ENCODE measurements at places on chromosomes 1 and 21.

- DNase-seq: no peak
These were observed 23.7 kb upstream of the ETV3 start for GRCh38 chr1:157161901-157162300.

- DNase-seq: no peak
These were observed 55.7 kb upstream of the ETV3 start for GRCh38 chr1:157193702-157194391.

DNA sequence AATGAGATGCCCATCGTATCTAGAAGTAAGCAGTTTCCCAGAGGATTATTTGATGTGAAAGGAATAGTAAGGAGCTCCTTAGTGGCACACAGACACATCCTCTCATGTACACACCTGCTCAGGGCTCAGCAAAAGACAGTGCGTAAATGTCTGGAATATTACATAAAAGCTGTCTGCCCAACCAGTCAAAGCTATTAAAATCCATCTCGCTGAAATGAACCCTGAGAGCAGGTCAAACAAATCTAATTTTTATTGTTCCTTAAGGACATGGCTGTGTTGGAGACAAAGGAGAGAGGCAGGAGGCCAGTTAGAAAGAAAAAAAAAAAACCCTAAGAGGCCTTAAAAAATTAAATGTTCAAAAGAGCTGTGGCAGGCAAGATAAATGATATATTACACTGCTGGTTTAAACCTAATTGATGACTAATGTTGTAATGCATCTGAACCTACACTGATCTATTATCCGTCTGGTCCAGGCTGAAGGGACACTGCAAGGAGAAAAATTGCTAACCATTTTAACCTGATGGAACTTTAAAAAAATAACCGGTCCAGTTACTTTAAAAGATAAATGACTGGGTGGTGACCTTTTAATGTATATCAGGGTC, 58.5 kb upstream of the FGGY start:
- no peak for DNase-seq

- no peak for DNase-seq
These were observed 31.4 kb upstream of the PRELP start for GRCh38 chr1:203444171-203444576.

GRCh38 chr21:29193901-29194300, 63.5 kb downstream of the MAP3K7CL start:
- DNase-seq: no peak

GRCh38 chr1:88741413-88741812, 57.3 kb downstream of the PKN2 start:
- no peak for DNase-seq

GRCh38 chr21:26845066-26845758, at the start of gene ADAMTS1:
ADAMTS1 (minus strand) TSS chr21:26845409; CDS start chr21:26844954, 455 bp downstream.
- DNase-seq: no peak

- DNase-seq: no peak
These were observed 286.1 kb upstream of the ESRRG start for GRCh38 chr1:217009376-217009775.

- DNase-seq: no peak
These were observed 6.1 kb downstream of the PLPP3 start for GRCh38 chr1:56573311-56573710.

- no peak for DNase-seq
These were observed 65.7 kb upstream of the SYT6 start for GRCh38 chr1:114219172-114219868.

DNA sequence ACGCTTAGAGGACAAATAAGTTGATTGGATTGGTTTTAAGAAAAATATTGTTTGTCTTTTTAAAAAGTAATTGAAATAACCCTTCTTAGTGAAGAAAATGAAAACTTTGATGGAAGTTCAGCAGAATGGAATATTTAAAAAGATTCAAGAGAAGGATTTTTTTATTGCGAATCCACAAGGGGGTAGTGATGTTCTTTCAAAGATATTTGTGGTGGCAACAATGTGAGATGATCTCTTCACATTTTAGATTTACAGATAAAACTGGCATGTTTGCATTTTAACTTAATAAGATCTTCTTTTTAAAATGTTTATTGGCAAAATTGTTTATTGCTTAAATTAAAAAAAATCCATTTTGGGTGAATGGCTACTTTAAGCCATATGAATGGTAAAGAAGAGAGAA, 8.9 kb downstream of the CAMTA1 start:
- no peak for DNase-seq

DNA sequence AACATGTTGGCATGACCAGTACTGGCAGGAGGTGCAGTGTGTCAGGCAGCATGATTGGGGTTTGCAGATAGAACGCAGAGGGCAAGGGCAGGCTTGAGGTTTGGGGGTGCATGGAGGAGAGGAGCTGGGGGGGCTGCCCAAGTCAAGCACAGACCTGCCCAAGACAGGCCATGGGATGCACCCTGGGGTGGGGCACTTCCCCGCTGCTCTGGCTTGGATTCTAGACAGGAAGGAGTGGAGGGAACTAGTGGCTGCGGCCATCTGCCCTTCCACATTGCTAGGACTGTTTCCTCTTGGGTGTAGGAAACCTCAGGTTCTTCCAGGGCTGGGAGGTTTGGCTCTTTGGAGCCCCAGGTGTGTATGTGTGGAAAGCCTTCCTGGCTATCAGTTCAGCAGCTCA, 3.0 kb downstream of the PDXK start:
- no peak for DNase-seq

DNA sequence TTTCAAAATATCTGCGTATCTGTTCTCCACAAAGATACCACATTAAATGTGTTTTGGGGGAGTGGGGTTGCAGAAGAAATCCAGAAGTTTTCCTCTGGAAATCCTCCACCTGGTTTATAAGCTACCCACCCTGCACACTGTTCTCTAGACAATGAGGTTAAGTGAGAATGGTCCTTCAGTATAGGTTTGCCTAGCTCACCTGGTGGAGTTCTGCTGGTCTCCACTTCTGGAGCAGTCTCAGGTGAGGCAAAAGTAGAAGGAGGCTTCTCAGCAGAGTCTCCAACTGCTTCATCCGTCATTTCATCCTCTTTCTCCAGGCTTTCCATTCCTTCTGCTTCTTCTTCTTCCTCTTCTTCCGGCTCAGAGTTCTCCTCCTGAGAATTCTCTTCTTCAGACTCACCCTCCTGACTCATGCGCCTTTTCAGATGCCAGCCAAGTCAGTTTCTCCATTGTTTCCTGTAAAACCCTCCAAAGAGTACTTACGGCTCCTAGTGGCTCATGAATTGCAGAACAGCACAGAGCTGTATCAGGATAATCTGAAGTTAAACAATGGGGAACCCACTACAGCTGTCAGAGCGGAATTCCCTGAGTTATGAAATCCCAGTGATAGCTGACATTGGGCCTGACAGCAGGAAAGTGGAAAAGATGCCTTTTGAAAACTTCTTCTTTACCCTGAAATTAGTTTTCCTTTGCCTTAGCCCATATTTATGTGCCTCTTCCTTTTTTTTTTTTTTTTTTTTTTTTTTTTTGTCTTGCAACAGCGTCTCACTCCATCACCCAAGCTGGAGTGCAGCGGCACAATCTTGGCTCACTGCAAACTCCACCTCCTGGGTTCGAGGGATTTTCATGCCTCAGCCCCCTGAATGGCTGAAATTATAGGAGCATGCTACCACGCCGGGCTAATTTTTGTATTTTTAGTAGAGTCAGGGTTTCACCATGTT, 38.5 kb downstream of the MSTO1 start:
- no peak for DNase-seq

DNA sequence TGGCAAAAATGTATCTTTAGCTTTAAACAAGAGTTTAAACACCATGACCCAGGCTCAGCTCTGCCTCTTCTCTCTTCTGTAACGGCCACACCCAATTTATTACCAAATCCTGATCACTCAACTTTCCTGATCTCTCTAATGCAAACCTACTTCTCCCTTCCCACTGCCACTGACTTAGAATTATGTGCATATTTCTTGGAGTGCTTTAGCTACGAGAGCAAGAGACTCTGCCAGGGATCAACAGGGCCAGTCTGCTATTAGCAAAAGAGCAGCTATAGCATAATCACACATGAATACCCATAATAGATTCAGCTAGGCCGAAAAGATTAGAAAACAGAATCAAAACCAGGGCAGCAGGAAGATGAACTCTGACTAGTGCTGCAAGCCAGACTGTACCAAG, 215.5 kb downstream of the MRPL39 start:
- DNase-seq: no peak

GRCh38 chr21:41210426-41211059, 42.6 kb downstream of the BACE2 start:
- DNase-seq: no peak

- DNase-seq: no peak
These were observed 40.2 kb downstream of the IL12RB2 start for GRCh38 chr1:67347688-67348472.

GRCh38 chr1:210241121-210241520, 8.5 kb downstream of the SERTAD4 start:
- DNase-seq: no peak

- no peak for DNase-seq
These were observed 179.6 kb downstream of the LMO4 start for GRCh38 chr1:87508247-87508787.

DNA sequence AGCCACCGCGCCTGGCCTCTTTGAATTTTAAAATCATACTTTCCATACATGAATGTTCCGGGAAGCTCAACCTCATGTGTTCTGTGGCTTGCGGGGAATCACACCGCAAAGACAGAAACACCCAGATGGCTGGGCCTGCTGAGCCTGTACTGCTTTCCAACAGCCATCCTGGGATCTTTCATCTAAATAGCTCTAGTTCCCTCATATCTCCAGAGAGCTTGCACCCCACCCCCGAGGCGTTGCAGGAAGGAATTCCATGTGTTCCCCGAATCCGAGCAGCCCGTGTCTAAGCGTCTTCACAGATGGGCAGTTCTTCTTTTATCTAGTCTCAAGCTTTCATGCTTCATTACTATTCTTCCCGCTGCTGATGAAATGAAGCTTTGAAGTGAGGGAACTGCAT, 66.4 kb downstream of the IGSF21 start:
- no peak for DNase-seq

GRCh38 chr21:35136106-35136505, 87.0 kb upstream of the RUNX1 start:
- DNase-seq: no peak

DNA sequence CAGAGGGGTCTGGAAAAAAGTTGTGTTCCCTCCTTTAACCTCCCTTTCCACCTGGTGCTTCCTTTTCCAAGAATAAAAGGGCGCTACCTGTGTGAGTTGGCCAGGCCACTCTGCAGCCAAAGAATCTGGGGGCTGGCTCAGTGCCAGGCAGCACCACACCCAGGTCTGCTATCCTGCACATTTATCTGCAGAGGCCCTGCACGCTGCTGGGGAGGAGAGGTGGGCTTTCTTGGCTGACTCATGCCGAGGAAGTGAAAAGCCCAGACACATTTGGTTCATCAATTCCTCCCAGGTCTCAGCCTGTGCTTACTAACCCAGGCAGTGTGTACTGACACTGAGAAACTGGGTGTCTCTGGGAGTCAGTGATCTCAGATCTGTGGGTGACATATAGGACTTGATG, 79.8 kb upstream of the F3 start:
- no peak for DNase-seq

DNA sequence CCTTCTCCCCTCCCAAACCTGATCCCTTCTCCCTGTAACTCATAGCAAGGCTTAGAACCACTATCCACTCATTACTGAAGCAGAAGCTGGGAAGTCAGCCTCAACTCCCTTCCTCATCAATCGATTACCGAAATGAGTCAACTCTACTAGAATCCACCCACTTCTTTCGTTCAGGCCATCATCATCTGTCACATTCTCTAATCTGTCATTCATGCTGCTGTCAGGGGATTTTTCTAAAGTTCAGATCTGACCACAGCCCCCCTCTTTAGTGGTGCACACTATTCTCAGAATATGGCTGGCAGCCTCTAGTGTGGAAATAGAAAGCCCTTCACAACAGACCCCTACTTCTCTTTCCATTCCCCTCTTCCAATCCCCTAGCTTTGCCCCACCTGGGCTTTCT, 5.1 kb downstream of the NT5C1A start:
- no peak for DNase-seq

- DNase-seq: no peak
These were observed 7.4 kb downstream of the TRNP1 start for GRCh38 chr1:27000817-27001460.

DNA sequence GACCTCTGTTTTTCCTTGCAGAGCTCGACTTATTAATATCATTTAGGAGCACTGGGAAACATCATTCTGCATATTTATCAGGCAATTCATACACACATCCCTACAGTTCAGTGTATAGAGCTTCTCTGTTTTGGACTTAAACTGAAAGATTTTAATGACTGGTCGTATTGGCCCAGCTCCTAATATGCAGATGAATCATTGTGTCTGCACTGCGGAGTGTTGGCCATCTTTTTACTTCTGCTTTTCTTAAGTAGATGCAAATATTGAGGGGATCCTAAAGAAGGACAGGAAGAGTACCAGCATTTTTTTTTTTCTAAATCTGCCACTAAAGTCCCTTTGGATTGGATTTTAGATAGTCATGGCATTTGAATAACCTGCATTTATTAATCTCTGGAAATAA, 154.8 kb downstream of the BACH1 start:
- no peak for DNase-seq

- DNase-seq: no peak
These were observed 35.9 kb downstream of the RAP1GAP start for GRCh38 chr1:21633141-21633755.

GRCh38 chr1:240804475-240804874, 192.5 kb upstream of the GREM2 start:
- DNase-seq: no peak

DNA sequence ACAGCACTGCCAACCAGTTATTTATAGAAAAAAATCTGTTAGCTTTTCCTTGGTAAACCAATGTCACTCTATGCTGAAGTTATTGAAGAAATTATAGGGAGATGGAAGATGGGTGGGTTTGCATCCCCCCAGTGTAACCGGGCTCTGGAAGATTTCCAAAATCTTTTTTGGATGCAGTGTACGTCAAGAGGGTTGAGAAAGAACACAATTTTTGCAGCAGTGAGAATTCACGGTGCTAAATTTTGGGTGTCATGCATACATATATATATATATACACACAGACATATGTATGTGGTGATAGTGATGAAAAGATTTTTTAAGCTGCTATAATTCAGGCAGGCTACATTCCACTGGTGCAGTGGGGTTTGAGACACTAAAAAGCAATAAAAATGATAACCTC, 91.4 kb upstream of the MAGI3 start:
- DNase-seq: no peak

DNA sequence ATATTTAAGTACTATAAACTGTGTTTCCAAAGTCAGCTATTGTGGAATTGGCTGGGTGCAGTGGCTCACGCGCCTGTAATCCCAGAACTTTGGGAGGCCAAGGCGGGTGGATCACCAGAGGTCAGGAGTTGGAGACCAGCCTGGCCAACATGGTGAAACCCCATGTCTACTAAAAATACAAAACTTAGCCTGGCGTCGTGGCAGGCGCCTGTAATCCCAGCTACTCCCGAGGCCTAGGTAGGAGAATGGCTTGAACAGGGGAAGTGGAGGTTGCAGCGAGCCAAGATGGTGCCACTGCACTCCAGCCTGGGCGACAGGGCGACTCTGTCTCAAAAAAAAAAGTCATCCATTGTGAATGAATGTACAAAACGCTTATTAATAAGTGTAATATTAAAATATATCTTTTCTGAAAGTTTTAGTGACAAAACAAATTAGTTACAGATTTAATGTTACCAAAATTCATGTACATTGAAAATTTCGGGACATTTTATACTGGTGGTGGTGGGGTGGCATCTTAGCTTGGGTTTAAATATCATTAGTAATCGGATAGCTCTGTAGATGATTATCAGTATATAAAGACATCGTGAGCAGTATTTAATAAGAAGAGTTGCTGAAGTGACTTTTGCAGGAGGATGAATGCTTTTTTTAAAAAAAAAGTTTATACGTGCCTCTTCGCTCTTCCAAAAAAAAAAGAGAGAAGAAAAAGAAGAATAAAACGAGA, 503 bp upstream of the SRSF11 start:
- no peak for DNase-seq

Measured in activated T-helper 1 cell treated with anti-CD3 and anti-CD28 coated beads, Interleukin-2, amount 50 U/mL, for 16 hours (primary cell).